ENCODE measurements at places on chromosomes 5 and 9. TPM values are rescaled to one million over a fixed set of nuclear protein-coding genes. Genes with fewer than 3 reads are reported as not detected.

DNA sequence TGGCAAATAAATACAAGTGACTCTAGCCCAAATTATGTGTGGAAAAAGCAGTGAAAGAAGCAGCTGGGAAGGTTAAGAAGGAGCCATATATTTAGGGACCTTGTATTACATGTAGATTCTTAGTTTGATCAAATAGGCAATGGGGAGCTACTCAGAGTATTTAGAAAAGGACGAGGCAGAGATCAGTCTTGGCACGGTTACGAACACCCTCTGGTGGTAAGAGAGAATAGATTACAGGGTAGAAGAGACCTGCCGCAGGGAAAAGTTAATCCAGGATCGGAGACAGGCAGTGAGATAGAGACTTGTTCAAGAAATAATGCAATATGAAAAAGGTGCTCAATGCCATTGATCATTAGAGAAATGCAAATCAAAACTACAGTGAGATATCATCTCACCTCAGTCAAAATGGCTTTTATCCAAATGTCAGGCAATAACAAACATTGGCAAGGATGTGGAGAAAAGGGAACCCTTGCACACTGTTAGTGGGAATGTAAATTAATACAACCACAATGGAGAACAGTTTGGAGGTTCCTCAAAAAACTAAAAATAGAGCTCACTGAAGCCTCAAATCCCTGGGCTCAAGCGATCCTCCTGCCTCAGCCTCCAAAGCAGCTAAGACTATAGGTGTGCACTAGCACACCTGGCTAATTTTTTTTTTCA lies 12.0 kb downstream of the INIP start:
- H3K4me1 ChIP-seq = peaks cover 2% of the 10 kb centered on the region
- no peak overlapping the region for H3K27ac ChIP-seq
- H3K27me3 ChIP-seq = no peaks in the 10 kb centered on the region
- H3K36me3 ChIP-seq = no peaks in the 10 kb centered on the region
- no peak for DNase-seq

GRCh38 chr5:107104040-107104995 lies 566.4 kb downstream of the EFNA5 start:
- H3K4me3 ChIP-seq = no peak overlapping the region
- H3K4me1 ChIP-seq = peaks cover 23% of the 10 kb centered on the region
- no peaks in the 10 kb centered on the region for H3K36me3 ChIP-seq
- H3K27me3 ChIP-seq = no peaks in the 10 kb centered on the region

GRCh38 chr5:123265551-123265950 lies 157.7 kb downstream of the CEP120 start:
- H3K27me3 ChIP-seq = no peaks in the 10 kb centered on the region
- no peak overlapping the region for H3K27ac ChIP-seq
- DNase-seq = no peak
- H3K36me3 ChIP-seq = no peaks in the 10 kb centered on the region

DNA sequence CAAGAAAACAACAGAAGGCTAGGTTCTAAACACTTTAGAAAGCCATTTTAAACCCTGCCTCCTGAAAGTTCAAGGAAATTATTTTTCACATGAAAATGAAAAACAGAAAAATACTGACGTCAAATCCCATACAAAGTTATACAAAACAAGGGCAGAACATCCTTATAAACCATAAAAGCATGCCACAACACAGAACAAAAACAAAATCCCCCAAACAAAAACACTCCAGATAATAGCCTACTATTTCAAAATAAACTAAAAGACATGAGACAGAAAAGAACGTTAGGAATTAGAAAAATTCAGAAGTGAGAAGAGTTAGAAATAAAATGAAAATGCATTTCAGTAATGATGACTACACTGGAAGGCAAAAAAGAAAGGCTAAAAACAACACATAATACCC lies 173.6 kb downstream of the DCP2 start:
- no peak overlapping the region for H3K4me3 ChIP-seq
- peaks cover 25% of the 10 kb centered on the region for H3K4me1 ChIP-seq
- H3K36me3 ChIP-seq = no peaks in the 10 kb centered on the region
- DNase-seq = no peak

GRCh38 chr9:3290231-3290840 lies 235.5 kb downstream of the RFX3 start:
- DNase-seq = no peak
- peaks cover 22% of the 10 kb centered on the region for H3K4me1 ChIP-seq
- H3K4me3 ChIP-seq = no peak overlapping the region
- peaks cover 25% of the 10 kb centered on the region for H3K36me3 ChIP-seq

The PAPPA gene
- total RNA-seq = 3.2 TPM
